DMS153 (cell line): ENCODE measurements at places on chromosomes 7 and 10.

- no peak for DNase-seq
Measured at GRCh38 chr10:130480491-130480890, 344.3 kb downstream of the GLRX3 start.

DNA sequence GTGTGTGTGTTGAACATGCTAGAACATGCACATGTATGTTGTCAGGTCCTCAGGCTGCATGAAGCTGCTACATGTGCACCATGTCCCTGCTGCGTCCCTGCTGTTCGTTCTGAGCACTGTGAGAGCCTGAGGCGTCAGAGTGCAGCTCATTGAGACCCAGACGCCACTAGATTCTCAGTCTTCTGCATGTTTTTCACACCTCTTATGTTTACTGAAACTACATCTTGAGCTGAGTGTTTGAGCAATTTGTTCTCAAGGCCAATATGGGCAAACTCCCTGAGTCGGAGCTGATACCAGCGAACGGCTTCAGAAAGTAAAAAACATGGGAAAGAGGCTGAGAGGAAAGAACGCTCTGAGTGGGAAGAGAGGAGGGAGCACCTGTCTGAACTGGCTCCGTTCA lies 350.4 kb downstream of the PAXIP1 start:
- no peak for DNase-seq

GRCh38 chr10:36332926-36333325 lies 690.8 kb upstream of the FZD8 start:
- DNase-seq, result no peak

DNA sequence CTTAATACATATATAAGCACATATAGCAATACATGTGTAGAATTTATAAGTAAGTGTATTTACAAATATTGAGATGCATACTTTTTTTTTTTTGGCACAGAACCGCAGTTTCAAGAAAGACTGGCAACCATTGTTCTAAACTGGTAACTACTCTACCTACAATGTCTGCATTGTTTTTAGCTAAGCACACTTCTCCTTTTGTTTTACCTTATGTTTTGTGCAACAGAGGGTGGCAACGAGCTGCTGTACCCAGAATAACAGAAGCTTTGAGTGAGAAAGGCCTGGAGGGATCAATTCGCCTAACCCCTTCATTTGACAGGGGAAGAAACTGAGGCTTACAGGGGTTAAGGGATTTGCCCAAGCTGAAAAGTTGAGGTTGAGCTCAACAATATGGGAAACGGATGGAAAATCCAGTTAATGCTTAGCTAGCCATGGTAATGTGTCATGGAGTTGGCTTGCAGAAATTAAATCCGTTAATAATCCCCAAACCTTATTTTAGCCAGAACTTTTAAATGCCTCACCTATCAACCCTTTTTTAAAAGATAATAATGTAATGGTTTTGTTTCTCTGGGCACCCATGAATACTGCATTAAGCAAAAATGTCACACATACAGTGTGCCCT lies 25.5 kb downstream of the FZD1 start:
- DNase-seq, result no peak

DNA sequence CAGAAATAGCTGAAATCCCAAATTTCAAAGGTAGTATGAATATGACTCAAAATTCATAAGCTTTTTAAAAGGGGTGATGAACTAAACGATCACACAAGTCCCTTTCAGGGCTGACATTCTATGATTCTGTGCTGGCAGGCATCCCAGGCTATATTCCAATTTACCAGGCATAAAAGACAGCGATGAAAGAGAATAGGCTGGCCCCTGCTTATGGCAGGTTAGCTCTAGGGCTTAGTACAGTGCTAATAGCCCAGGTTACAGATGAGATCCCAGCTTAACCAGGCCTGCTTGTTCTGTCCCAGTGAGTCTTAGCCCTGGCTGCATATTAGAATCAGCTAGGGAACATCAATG lies 56.4 kb downstream of the CDHR3 start:
- DNase-seq, result no peak

- no peak for DNase-seq
Measured at GRCh38 chr10:72295330-72295910, 21.7 kb downstream of the DDIT4 start.

DNA sequence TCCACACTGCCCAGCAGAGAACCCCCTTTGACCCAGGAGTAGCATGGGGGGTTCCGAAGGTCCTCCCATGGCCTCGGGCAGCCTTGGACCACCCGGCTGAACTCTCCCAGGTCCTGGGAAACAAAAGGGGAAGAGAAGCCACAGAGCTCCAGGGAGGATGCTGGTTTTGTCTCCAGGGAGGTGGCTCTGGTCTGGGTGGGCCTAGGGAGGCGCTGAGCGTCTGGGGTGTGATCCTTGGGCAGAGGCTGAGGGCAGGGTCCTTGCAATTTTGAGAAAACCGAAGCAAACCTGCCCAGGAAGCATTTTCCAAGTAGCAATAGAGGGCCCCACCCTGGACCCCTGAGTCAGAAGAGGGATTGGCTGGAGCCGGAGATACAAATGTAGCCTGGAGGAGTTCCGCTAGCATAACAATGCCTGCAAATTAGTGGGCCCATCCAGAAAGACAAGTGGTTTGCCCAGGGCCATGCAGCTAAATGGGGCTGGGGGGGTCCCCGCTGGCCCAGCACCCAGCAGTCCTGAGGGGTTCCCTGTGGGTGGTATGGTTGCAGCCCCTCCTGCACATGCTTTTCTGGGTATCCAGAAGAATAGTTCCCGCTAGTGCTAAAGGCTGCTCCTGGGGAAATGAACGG lies 2.0 kb downstream of the UTF1 start:
- DNase-seq, result no peak

GRCh38 chr7:139117599-139118233 lies 8.2 kb upstream of the ZC3HAV1 start:
- DNase-seq, result no peak

- DNase-seq, result no peak
Measured at GRCh38 chr7:143331179-143331801, 15.4 kb downstream of the CLCN1 start.

DNA sequence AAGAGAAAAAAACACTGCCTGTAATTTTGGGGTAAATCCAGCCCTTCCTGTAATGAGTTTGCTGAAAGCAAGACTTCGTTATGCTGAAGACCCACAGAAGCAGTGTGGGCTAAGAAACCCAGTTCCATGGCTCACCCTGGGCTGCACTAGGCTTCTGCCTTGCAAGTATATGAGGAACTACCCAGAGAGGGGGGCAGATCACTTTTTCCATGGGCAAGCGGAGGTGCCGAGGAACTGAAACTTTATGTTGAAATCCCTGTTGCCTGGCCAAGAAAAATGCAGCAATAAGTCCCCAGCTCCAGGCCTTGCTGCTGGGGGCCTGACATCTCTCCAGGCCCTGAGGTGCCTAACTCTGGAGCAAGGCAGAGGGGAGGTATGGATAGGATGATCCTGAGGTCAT lies 8.5 kb downstream of the RASSF4 start:
- no peak for DNase-seq

- no peak for DNase-seq
Measured at GRCh38 chr10:79068203-79068561, 584 bp upstream of the ZMIZ1 start.

GRCh38 chr10:25112016-25112415 lies 62.8 kb upstream of the GPR158 start:
- DNase-seq, result no peak

- no peak for DNase-seq
Measured at GRCh38 chr7:112981966-112982365, 104.7 kb downstream of the GPR85 start.

DNA sequence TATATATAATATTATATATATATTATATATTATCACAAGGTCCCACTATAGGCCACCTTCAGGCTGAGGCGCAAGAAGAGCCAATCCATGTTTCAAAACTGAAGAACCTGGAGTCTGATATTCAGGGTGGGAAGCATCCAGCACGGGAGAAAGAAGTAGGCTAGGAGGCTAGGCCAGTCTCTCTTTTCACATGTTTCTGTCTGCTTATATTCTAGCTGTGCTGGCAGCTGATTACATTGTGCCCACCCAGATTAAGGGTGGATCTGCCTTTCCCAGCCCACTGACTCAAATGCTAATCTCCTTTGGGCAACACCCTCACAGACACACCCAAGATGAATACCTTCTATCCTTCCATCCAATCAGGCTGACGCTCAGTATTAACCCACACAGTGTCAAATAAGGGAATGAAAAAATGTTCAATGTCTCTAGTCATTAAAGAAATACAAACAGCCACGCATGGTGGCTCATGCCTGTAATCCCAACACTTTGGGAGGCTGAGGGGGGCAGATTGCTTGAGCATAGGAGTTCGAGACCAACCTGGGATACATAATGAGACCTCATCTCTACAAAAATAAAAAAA lies 135.4 kb upstream of the PCBD1 start:
- no peak for DNase-seq

DNA sequence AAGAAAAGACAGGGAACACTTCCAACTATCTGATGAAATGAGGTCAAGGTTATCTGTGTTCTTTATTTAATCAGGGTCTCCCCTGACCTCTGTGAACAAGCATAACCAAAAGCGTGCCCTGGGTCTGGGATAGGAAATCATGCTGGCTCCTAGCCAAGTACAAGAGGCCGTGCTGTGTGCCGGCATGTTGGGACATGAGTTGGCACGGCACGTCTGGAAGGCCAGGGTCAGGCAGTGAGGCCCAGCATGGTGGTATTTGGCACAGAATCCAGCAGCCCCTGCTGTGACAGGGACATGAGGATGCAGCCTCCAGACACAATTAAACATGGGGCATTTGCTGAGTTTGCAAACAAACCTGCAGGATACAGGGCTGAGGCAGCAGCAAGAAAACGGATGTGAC lies 320.4 kb downstream of the PLXNA4 start:
- peak; percentile 58 for DNase-seq

- no peak for DNase-seq
Measured at GRCh38 chr7:93913197-93913596, 6.8 kb downstream of the GNGT1 start.

GRCh38 chr7:70763961-70764691 lies 367.8 kb upstream of the GALNT17 start:
- no peak for DNase-seq

DNA sequence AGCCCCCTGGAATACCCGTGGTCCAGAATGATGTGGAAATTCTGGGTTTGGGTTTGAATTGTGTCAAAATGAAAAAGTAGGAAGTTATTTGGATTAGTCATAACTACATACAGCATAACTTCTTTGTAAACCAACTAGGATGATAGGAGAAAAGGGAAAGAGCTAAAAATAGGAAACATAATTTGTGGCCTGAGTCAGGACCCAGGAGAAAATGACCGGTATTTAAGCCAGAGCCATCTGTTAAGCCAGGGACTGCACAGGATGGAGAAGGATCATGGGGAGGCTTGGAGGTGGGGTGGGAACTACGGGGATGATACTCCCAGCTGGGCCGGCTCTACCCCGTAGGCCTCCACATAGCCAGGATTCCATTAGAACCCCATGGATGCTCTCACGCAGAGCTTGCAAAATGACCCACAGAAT lies 98.6 kb downstream of the MYOF start:
- DNase-seq, result no peak

DNA sequence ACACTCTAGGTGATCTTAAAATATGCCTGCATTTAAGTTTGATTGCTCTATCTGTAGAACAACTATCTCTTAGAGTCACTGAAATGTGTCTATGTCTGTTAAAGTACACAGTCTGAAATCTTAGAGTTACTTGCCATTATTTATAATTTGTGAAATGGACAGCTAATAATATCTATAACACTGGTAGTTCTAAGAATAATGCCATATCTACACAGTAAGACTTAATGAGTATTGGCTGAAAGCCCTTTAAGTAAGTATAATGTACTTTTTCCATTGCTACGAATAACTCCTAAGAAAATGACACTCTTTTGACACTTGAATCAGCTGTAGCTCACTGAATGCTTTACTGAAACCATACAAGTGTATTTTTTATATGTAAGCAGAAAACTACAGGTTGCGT lies 567.4 kb upstream of the PCDH15 start:
- DNase-seq, result no peak

- DNase-seq, result no peak
Measured at GRCh38 chr10:92734301-92734700, 44.5 kb downstream of the HHEX start.

DNA sequence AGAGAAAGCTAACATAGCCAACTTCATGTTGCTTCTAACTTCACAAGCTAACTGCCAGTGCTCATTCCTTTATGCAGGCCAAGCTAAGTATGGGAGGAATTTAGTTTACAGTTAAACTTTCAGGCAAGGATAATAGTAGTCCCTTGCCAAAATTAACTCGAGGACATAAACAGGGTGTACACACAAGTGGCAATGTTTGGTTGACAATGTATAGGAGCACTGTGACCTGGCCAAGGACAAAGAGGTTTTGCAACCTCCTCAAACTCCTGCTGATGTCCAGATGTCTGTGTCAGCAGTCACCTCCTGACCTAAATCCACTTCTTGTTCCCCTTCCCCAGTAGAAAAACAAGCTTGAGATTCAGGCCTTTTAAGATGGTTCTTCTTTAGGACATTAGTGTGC lies 494.6 kb upstream of the KLF6 start:
- DNase-seq, result no peak

DNA sequence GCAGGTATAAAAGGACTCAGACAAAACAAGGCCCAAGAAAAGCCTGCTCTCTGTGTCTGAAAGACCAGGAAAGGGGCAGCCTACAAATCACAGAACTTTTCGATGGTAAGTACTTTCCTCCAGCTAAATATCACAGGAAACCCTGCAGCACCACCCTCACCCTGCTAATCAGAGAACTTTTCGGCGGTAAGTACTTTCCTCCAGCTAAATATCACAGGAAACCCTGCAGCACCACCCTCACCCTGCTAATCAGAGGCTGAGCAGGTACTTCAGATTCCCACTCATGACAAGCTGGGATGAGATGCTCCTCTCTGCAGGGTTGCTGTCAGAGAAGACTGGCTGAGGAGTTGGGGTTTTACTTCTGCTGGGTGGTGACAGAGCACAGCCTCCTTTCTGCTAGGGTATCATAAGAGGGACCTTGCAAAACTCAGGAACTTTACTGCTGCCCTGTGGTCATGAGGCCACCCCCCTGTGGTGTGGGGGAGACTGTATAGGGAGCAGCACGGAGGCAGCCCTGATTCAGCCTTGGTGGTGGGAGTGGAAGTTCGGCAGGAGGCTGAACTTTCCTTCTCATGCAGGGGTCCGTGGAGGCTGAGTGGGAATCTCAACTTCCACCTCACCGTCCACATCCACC lies 7.2 kb downstream of the WDR37 start:
- DNase-seq, result no peak

GRCh38 chr7:108003599-108003935 lies 606 bp upstream of the LAMB1 start:
- no peak for DNase-seq

DNA sequence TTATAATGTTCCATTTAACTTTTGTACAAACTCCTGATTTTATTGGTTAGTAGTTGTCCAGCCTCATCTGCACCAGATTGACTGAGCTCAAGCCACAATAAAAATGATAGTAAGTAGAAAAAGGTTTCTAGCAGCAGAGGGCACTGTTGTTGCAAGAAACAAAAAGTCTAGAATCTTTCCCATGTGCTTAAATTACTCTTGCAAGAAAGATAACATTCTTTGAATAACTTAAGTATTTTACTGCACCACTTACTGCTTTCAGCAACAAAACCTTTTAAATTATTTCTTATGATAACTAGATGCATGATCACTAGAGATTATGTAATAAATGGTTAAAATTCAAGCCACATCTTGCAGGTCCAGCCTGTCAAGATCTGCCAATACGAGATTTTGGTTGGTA lies 27.0 kb downstream of the LMOD2 start:
- no peak for DNase-seq

- DNase-seq, result no peak
Measured at GRCh38 chr10:113317489-113317888, 235.4 kb upstream of the HABP2 start.
